ENCODE measurements at places on chromosomes 13 and 19. TPM values are rescaled to one million over a fixed set of nuclear protein-coding genes. Genes with fewer than 3 reads are reported as not detected.

The IGSF23 gene
- total RNA-seq: not detected

The NXNL1 gene
- not detected for total RNA-seq

The EMP3 gene
- 447 TPM for total RNA-seq

The FAM216B gene
- total RNA-seq: not detected

DNA sequence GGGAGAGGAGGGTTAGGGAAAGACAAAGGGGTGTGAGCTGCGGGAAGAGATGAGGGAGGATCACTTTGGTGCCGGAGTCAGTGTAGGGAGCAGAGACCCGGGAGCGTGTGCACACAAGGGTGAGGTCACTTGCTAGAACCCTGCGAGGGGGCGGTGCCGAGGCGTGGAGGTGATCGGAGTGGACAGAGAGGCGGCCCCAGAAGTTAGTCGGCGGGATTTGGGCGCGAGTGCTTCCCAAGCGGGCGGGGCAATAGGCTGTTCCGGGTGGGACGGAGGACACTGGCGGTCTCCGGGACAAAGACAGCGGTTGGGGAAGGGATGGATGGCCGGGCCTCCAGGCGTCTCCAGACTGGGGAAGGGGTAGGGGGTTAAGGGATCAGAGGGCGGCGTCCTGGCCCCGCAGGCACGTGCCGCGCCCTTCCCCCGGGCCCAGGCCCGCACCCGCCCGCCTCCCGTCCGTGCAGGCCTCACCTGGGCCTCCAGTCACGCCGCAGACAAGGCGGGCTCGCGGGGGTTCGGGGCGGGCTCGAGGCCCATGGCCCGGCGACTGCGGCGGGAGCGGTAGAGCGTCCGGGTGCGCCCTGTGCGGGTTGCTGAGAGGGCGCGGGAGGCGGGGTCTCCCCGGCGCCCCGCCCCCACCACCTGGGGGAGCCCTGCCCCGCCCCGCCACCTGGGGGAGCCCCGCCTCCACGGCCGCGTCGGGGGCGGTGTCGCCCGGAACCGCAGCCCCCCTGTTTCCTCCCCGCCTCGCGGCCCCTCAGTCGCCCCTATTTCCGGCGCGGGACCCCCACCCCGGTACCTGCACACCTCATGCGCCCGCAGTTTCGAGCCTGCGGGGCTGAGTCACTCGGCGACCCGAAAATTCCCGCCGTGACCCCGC is at the start of gene LPAR2:
TSS of gene LPAR2 (minus strand) at position 600 of the 880 bp plus-strand sequence. CDS start 945 bp downstream, outside the sequence.
- peak within 1 kb of the TSS; percentile 91 for H3K27ac ChIP-seq
- H3K4me1 ChIP-seq: peaks cover 32% of the 10 kb centered on the region
- DNase-seq: peak; percentile 74
- peak within 1 kb of the TSS; percentile 83 for H3K4me3 ChIP-seq
- H3K27me3 ChIP-seq: no peaks in the 10 kb centered on the region
- H3K36me3 ChIP-seq: peaks cover 55% of the 10 kb centered on the region

- no peak for DNase-seq
- peaks cover 28% of the 10 kb centered on the region for H3K4me1 ChIP-seq
- H3K27me3 ChIP-seq: peaks cover 2% of the 10 kb centered on the region
- H3K36me3 ChIP-seq: no peaks in the 10 kb centered on the region
Measured at GRCh38 chr13:40143559-40143958, 488.1 kb downstream of the COG6 start.

- H3K4me3 ChIP-seq: no peak overlapping the region
- H3K27ac ChIP-seq: no peak overlapping the region
- no peaks in the 10 kb centered on the region for H3K4me1 ChIP-seq
Measured at GRCh38 chr19:20503476-20503875, 62.1 kb downstream of the ZNF737 start.

DNA sequence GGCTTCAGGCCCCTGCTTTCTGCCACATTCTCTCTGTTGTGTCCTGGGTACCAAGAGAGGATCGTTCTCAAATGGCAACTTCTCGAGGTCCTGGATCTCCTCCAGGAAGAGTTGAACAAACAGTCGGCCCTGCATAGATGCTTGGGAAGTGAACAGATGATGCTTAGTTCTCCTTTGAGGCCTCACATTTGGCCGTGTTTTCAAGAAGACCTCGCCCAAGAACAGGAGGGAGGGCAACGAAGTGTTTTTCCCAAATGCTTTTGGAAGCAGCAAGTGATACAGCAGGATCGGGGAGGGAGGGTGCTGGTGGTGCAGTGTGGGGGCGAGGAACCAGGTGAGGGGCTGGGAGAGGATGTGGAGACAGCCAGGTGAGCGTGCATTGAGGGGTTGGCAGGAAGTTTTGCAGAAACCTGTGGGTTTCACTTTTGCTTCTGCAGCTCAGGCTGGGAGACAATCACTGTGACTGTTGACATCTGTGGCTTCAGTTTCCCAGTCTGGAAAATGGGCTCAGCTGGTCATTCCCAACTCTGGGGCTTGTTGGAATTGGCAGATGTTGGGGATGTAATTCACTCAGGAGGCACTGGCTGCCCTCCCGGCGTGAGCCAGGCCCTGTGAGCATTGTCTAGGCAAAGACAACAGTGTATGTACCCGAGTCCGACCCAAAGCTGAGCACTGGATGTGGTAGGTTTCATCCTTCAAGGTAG is 21.6 kb downstream of the MAST3 start:
- DNase-seq: peak; percentile 66
- H3K36me3 ChIP-seq: peaks cover 20% of the 10 kb centered on the region
- H3K4me1 ChIP-seq: peaks cover 37% of the 10 kb centered on the region
- H3K27ac ChIP-seq: peak overlapping the region; percentile 90
- peak overlapping the region; percentile 79 for H3K4me3 ChIP-seq

- peaks cover 4% of the 10 kb centered on the region for H3K27me3 ChIP-seq
- peaks cover 4% of the 10 kb centered on the region for H3K36me3 ChIP-seq
- H3K4me3 ChIP-seq: no peak overlapping the region
- no peaks in the 10 kb centered on the region for H3K4me1 ChIP-seq
Measured at GRCh38 chr13:36445278-36445677, 13.0 kb downstream of the CCNA1 start.

DNA sequence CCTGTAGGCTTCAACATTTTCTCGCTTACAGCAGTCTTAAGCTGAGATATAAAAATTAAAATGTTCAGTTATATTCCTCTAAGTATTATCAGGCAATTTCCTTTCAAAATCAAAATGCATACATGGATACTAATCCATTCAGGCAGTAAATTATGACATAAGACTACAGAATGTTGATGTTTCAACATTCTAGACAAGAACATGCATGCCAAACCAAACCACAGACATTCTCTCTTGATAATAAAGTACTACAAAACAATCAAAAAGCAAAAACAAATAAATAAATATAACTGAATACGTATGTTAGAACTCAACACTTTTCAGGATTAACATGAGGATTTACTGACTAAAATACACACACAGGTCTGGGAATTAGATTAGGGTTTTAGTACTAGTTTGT is 7.7 kb downstream of the DIS3 start:
- no peak overlapping the region for H3K4me3 ChIP-seq
- no peak for DNase-seq
- peaks cover 64% of the 10 kb centered on the region for H3K36me3 ChIP-seq

DNA sequence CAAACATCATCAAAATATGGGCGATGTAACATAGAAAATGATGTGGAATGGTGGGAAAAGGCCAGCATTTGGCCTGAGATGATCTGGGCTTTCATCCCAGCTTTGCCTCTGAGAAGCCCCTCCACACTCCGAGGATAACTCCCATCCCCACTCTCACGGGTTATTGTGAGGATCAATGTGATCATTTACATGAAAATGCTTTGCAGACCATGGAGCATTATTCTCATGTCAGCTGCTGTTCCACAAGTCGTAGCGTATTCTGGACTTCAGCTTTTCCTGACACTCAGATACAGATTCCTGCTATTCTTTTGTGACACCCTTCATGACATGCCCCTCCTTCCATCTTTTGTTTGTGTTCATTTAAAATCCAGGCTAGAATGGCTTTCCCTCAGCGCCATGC is 86.5 kb downstream of the NUFIP1 start:
- H3K4me3 ChIP-seq: no peak overlapping the region
- no peak overlapping the region for H3K27ac ChIP-seq
- DNase-seq: no peak
- peaks cover 14% of the 10 kb centered on the region for H3K27me3 ChIP-seq

DNA sequence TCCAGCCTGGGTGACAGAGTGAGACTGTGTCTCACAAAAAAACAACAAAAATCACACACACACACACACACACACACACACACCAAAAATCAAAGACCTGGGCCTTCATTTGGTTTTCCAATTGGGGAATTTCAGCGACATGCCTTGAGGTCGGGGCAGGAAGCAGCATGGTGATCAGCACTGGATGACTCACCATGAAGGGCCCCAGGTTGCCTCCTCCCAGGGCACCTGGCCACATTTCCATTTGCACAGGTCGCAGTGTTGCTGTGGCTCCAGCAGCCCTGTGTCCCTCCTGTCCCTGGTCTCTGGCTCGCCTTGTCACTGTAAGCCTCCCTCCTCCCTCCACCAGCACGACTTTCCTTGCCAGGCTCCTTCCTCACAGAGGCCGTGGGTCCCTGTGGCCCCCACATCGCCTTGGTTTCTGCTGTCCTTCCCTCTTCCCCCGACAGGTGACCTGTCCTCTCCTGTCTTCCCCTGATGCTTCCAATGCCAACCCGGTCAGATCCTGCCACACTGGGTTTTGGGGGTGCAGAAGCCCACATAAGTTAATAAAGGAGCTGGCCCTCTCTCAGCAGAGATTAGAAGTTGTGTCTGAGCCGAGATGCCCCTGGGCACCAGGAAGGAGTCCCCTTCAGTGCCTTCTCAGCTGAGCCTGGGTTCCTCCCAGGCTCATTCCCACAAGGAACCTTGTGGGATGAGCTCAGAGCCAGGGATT is 66.7 kb downstream of the GPR12 start:
- peaks cover 4% of the 10 kb centered on the region for H3K27me3 ChIP-seq
- H3K4me3 ChIP-seq: no peak overlapping the region
- H3K4me1 ChIP-seq: peaks cover 3% of the 10 kb centered on the region
- DNase-seq: no peak
- H3K27ac ChIP-seq: no peak overlapping the region
- no peaks in the 10 kb centered on the region for H3K36me3 ChIP-seq

DNA sequence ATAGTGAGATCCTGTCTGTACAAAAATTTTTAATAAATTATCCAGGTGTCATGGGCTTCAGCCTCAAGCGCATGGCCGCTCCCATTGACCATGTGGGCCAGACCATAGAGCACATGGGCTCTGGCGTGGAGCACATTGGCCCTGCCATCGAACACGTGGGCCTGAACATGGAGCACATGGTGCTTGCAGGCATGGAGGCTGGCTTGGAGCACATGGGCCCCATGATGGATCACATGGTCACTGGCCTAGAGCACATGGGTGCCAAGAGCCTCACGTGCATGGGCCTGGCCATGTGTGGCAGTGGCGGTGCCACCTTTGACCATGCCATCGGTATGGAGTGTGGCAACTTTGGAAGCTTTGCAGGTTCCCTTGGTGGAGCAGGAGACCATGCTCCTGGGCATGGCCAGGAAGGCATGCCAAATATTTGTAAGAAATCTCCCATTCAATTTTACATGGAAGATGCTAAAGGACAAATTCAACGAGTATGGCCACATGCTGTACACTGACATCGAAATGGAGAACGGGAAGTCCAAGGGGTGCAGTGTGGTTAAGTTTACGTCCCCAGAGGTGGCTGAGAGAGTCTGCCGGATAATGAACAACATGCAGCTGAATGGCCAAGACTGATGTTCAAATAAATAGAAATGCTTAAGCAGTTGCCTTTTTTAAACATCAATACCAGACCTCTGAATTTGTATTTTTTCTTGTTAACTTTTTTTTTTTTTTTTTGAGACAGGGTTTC is 21.3 kb upstream of the SLC1A5 start:
- no peak for DNase-seq
- H3K27me3 ChIP-seq: peaks cover 1% of the 10 kb centered on the region
- H3K4me3 ChIP-seq: no peak overlapping the region
- peaks cover 1% of the 10 kb centered on the region for H3K4me1 ChIP-seq
- H3K36me3 ChIP-seq: no peaks in the 10 kb centered on the region

GRCh38 chr13:69389899-69390298 is 717.7 kb upstream of the ATXN8OS start:
- no peaks in the 10 kb centered on the region for H3K4me1 ChIP-seq
- DNase-seq: no peak
- no peak overlapping the region for H3K4me3 ChIP-seq
- H3K27me3 ChIP-seq: no peaks in the 10 kb centered on the region

DNA sequence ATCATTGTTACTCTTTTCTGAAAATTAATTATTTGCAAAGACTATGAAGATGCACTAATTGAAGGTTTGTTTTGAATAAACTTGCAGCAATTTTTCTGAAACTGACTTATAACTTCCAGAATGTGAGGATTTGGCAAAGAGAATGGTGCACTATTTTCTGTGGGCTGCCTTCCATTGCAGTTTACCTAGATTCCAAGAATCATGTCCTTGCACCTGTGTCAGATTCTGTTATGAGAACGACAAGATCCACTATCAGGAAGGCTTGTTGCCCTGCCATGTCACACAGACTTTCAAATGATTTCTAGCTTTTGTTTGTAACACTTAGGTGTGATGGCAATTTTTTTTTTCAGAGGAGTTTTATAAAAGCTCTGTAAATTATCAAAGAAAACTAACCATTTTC is 5.6 kb upstream of the SLAIN1 start:
- H3K27ac ChIP-seq: no peak overlapping the region
- no peak for DNase-seq
- no peak overlapping the region for H3K4me3 ChIP-seq
- no peaks in the 10 kb centered on the region for H3K36me3 ChIP-seq
- H3K4me1 ChIP-seq: peaks cover 13% of the 10 kb centered on the region

DNA sequence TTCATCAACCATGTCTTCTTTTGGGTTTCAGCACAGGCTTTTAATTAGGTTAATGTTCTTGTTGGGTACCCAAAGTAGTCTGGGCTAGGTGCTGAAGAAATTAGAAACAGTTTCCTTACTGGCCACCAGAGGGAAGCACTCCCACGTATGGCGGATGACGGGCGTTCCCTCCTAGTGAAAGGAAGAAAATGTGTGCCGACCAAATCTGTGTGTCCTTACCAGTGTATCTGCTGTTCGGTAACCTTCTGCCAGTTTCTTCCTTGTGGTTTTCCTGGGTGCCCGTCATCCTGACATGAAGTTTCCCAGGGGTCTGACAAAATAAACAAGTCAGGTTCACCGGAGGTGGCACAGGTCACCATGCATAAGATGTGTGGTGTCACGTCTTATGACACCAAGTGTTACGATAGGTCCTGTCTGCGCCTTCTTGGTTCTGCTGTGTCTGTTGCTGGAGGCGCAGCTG is 6.0 kb upstream of the WDR88 start:
- no peak overlapping the region for H3K4me3 ChIP-seq
- no peaks in the 10 kb centered on the region for H3K27me3 ChIP-seq
- peak; percentile 60 for DNase-seq
- H3K4me1 ChIP-seq: peaks cover 5% of the 10 kb centered on the region
- peaks cover 34% of the 10 kb centered on the region for H3K36me3 ChIP-seq
- no peak overlapping the region for H3K27ac ChIP-seq

- DNase-seq: no peak
- no peaks in the 10 kb centered on the region for H3K27me3 ChIP-seq
- no peak overlapping the region for H3K27ac ChIP-seq
- H3K4me3 ChIP-seq: no peak overlapping the region
- H3K4me1 ChIP-seq: no peaks in the 10 kb centered on the region
Measured at GRCh38 chr13:72384186-72384823, 343.1 kb downstream of the MZT1 start.

- no peaks in the 10 kb centered on the region for H3K4me1 ChIP-seq
- H3K4me3 ChIP-seq: no peak overlapping the region
- no peak overlapping the region for H3K27ac ChIP-seq
- no peak for DNase-seq
- H3K36me3 ChIP-seq: no peaks in the 10 kb centered on the region
Measured at GRCh38 chr13:23724196-23724970, 154.2 kb downstream of the TNFRSF19 start.
